ENCODE measurements at places on chromosomes 7 and 10. TPM values are rescaled to one million over a fixed set of nuclear protein-coding genes. Genes with fewer than 3 reads are reported as not detected.

GRCh38 chr7:78170815-78171214 is 372.2 kb downstream of the PHTF2 start:
- no peaks in the 10 kb centered on the region for H3K36me3 ChIP-seq
- H3K27ac ChIP-seq, result no peak overlapping the region
- H3K27me3 ChIP-seq, result peaks cover 23% of the 10 kb centered on the region
- DNase-seq, result no peak
- H3K4me1 ChIP-seq, result no peaks in the 10 kb centered on the region

DNA sequence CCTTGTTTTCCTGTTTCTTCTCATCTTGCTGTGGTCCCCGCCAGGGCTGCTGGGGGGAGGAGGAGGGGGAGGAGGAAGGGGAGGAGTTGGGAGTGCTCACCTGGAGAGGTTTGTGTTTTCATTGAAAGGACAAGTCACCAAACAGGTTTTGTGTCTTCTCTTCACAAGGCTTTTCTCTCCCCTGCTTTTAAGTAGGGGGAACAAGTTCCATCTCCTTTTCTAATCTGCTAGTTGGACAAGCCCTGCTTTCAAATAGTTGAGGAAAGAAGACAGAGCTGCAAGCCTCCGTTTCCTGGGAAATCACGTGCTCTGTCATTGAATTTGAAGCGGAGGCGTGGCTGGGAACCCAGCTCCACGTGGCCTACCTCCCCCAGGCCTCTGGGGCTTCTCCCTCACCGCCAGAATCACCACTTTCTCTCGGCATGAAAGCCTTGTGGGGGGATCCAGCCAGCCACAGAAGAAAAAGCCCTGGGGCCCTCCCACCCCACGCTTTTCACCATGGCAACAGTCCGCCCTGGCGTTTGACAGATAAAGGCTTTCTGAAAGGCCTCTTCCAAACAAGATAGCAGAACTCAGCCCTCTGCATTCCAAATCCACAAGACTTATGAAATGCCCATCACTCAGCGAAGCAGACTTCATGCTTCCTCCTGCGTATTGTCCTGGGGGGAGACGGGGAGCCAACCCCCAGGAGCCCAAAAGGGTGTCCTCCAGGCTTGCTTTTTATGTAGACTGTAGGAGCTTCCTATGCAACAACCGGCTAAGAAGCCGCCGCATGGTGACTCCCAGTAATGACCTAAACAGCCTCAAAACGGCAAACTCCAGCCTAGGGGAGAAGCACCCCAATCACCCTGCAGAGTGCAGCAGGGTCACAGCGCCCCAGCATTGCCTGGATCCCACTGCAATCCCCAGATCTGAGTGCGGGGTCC is 51.7 kb downstream of the PROSER2 start:
- DNase-seq, result peak; percentile 74
- peaks cover 33% of the 10 kb centered on the region for H3K36me3 ChIP-seq
- peaks cover 40% of the 10 kb centered on the region for H3K4me1 ChIP-seq
- peak overlapping the region; percentile 90 for H3K27ac ChIP-seq

DNA sequence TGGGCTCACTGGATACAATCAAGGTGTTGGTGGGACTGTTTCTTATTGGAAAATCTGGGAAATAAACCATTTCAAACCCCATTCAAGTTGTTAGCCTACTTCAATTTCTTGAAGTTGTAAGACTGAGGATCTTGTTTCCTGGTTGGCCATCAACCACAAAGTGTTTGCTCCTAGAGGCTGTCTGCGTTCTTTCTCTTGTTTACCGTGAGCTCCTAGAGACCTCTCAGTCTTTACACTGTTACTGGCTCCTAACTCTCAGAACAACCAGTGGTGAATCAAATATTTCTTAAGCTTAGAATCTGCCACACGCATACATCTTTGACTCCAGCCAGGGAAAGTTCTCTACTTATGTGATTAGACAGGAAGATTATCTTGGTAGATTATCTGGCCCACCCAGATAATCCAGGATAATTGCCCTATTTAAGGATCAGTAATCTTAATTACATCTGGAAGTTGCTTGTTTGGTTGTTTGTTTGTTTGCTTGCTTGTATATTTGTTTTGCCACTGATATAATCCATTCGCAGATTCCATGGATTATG is 798.7 kb downstream of the IPMK start:
- H3K4me1 ChIP-seq, result no peaks in the 10 kb centered on the region
- no peak overlapping the region for H3K4me3 ChIP-seq
- H3K27ac ChIP-seq, result no peak overlapping the region
- H3K27me3 ChIP-seq, result no peaks in the 10 kb centered on the region
- DNase-seq, result no peak
- H3K36me3 ChIP-seq, result no peaks in the 10 kb centered on the region

DNA sequence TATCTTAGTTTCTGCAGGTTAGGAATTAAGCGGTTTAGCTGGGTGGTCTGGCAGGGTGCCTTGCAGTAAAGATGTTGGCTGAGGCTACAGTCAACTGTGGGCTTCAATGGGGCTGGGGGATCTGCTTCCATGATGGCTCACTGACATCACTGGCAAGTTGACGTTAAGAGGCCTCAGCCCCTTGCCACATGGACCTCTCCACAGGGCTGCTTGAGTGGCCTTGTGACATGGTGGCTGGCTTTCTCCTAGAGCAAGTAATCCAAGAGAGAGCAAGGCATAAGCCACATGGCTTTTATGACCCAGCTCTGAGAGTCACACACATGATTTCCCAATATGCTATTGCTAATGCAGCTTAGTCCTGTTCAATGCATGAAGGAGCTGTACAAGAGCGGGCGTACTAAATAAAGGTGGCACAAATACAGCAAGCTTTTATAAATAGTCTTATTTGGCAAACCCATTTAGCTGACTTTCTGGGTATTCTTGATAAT is 109.1 kb downstream of the SEPTIN7 start:
- H3K4me3 ChIP-seq, result no peak overlapping the region
- DNase-seq, result no peak
- H3K27me3 ChIP-seq, result no peaks in the 10 kb centered on the region
- no peaks in the 10 kb centered on the region for H3K4me1 ChIP-seq

DNA sequence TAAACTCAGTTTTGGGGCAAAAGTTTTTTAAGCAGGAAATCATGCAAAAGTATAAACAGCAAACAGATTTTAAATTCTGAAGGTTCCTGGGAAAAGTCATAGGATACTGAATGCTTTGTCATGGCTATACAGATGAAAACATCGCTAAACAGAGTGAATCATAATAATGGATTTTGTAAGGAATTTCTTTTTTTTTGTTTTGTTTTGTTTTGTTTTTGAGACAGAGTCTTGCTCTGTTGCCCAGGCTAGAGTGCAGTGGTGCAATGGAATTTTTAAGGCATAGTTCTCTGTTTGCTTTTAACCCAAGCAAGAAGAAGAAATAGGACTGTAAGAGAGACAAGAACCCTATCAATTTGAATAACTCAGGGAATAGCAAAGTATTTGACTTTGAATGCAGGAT is 285.3 kb downstream of the NRG3 start:
- no peak overlapping the region for H3K27ac ChIP-seq
- no peak overlapping the region for H3K4me3 ChIP-seq
- no peaks in the 10 kb centered on the region for H3K36me3 ChIP-seq
- no peak for DNase-seq
- H3K4me1 ChIP-seq, result peaks cover 49% of the 10 kb centered on the region
- no peaks in the 10 kb centered on the region for H3K27me3 ChIP-seq

Gene FGL2
- 0.14 TPM for total RNA-seq

Gene TMEM229A
- not detected for total RNA-seq

Measured in Calu3 (cell line).